Activated CD8-positive, alpha-beta memory T cell treated with anti-CD3 and anti-CD28 coated beads for 1 hour (primary cell): ENCODE measurements at places on chromosomes 12 and 14.

DNA sequence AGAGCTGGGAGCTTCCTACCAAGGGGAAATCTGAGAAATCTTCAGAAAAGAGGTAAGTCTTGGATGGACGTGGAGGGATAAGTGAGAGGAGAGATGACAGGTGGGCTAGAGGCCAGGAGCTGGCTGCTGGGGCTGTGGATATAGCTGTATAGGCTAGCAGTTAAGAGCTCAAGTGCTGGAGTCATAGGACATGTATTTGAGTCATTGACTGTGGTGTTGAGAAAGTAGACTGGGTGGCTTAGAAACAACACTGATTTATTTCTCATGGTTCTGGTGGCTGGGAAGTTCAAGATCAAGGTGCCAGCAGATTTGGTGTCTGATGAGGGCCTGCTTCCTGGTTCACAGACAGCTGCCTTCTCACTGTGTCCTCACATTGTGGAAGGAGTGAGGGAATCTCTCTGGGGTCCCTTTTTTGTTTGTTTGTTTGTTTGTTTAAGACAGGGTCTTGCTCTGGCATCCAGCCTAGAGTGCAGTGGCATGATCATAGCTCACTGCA is 151.1 kb upstream of the FUT8 start:
- no peak for DNase-seq

DNA sequence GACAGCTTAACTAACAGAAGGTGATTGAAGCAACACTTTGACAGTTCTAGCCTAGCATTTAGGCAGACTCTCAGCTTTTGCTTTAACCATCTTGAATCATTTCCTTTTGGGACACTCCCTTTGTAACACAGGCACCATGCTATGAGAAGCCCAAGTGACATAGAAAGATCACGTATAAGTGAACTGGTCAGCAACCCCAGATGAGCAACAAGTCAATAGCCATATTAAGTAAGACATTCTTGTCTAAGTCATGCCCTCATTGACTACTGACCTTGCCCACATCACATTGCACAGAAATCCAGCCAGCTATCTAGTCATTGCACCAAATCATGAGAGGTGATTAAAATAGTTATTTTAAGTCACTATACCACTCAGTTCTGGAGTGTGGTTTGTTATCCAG is 476.8 kb downstream of the TRHDE start:
- DNase-seq: no peak

GRCh38 chr14:50920482-50921230 is 23.6 kb downstream of the PYGL start:
- no peak for DNase-seq

GRCh38 chr14:52724360-52724644 is 5.7 kb upstream of the STYX start:
- DNase-seq: no peak

GRCh38 chr14:53896726-53897125 is 59.9 kb downstream of the BMP4 start:
- DNase-seq: no peak

DNA sequence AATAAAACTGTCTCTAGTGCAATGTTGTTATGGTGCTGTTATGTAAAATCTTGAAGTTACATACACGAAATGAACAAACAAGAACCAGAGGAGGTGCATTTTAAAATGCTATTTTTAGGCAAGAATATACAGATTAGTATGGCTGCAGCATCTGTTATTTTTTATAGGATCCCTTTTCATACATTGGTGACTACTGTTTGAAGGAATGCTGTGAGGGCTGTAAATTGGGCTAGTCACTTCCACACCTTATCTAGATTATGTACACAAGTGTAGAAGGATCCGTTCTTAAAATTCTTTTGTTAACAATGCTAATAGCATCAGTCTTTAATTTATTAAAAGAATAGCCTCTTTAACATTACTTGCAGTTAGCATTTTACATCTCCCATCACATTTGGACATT is 284.3 kb upstream of the MDGA2 start:
- DNase-seq: no peak

DNA sequence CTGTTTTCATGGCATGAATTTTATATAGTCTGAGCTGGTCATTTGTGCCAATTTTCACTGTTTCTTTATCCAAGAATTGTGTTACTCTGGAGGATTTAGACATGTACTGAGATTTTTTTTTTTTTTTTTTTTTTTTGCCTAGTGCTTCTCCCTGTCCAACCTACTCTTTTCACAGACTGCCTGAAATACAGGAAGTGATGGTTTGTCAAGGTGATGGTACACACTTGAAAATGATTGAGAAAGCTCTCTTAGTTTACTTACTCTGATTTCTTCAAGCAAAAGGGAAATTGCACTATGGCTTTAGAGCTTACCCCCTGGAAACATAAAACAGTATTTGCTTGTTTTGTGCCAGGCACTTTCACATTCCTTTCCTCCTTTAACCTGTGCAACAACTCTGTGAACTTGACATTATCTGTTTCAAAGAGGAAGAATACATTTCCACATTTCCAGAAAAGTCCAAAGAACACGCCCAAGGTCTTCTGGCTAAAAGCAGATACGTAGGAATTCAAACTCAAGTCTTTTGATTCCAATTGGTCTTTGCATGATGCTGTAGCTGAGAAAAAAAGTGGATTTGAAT is 181.1 kb downstream of the SLC15A5 start:
- no peak for DNase-seq

DNA sequence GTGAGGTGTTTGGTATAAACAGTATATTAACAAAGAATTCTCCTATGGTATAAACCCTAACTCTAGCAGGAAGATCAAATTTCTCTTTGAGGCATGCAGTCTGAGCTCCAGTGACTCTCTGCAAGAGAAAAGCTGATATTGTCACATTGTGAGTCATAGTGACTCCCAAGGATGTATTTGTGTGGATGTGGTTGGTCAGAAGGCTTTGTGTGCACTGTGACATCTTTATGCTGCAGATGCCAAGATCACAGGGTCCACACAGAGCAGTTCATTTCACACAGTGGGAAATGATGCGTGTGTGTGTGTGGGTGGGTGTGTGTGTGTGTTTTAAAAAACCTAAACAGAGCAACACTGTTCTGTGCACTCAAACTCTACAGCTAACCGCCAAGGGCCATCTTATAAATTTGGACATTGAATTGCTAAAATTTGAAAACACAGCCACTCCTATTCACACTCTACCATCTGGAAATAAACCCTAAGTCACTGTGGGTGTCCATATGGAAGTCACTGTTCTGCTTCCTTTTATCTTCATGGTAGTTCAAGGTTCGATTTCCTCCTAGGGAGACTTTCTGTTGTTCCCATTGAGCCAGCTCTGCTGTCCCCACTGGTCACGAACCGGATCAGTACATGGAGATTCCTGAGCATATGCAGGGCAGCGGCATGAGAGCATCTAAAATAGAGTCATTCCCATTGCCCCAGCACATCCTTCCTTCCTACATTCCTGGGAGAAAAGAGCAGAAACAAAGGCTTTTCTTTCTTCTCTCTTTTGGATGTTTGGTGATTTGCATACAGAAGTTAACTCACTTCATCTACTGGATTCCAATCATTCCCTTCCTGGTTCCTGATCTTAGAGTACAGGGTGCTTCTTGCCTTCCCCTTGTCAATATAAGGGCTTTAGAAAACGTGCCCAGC is 727.6 kb downstream of the DIO2 start:
- no peak for DNase-seq

DNA sequence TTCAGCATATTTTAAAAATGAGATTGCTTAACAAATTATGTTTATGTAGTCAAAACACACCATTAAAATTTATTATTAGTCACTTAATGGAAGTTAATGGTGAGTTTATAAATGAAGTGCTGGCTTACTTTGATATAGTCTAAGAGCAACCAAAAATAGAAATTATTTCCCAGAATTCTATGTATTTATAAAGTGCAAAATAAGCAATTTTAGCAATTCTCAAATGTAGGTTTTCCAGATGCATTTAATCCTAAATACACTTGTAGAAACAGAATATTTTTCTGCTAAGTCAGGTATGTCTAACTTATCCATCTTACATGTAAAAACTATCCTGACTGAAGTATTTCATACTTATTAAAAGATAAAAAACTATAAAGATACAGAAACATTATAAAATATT is 11.2 kb downstream of the LMO3 start:
- no peak for DNase-seq

DNA sequence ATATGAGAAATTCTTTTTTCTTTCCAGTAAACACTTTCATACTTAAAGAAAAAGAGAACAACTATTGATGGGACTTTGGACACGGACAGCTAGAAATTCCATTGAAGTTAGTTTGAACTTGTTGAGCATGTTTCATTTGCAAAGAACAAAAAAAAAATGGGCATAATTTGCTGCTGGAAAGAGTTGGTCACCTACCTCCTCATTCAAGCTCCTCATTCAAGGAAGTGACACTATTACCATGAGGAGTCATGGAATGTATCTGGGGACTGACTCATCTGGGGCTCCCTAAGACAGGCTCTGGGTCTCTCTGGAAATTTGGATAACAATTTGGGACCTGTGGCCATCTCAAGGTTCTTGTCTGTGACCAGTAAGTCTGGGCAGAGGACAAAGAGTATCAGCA is 50.4 kb downstream of the KICS2 start:
- DNase-seq: no peak

- DNase-seq: no peak
Observed at GRCh38 chr12:27552886-27553560, 29.0 kb downstream of the PPFIBP1 start.

DNA sequence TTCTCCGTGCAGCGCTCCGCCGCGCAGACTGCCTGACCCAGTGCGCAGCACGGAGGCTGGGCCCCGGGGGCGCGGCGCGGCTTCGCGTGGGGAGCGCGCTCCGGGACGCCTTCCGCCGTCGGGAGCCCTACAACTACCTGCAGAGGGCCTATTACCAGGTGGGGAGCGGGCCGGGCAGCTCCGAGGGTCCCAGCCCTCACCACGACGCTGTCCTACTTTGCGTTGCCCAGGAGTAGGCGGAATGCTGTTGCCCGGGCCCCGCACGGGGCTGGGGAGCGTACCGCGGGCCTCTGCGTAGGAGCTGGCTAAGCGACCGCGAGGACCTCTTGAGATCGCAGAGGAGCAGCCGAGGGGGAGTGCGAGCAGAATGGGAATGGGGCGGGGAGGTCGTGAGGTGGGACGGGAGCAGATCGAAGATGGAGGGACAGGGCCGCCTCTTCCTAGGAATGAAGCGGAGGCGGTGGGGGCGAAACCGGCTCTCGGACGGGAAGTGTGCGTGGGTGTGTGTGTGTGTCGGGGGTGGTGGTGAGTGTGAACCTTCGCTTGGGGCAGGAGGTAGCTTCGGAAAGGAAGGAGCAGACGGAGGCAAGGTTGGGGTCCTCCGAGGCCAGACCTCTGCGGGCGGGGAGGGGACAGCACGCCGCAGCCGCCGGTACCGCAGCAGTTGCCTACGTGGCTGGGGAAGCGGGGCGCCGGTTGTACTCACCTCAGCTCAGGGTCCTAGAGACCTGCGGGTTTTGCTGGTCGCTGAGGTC is 751 bp downstream of the P3H3 start:
- no peak for DNase-seq

DNA sequence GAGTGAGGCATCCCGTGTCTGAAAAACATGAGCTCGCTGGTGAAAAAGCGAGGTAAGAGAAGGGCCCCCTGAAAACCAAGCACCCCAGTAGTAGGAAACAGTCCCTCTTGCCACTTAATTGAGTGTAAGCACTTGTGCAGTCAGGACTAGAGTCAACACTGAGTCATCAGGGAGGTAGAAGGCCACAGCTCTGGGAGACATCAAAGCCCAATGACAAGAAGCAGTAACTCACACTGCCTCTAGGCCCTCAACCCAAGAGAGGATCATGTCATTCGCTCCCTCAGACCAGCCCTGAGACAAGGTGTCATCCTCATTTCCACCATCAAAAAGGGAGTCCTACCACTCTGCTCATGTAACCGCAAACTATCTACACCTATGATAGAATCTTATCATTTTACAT is 17.8 kb downstream of the POMT2 start:
- no peak for DNase-seq

DNA sequence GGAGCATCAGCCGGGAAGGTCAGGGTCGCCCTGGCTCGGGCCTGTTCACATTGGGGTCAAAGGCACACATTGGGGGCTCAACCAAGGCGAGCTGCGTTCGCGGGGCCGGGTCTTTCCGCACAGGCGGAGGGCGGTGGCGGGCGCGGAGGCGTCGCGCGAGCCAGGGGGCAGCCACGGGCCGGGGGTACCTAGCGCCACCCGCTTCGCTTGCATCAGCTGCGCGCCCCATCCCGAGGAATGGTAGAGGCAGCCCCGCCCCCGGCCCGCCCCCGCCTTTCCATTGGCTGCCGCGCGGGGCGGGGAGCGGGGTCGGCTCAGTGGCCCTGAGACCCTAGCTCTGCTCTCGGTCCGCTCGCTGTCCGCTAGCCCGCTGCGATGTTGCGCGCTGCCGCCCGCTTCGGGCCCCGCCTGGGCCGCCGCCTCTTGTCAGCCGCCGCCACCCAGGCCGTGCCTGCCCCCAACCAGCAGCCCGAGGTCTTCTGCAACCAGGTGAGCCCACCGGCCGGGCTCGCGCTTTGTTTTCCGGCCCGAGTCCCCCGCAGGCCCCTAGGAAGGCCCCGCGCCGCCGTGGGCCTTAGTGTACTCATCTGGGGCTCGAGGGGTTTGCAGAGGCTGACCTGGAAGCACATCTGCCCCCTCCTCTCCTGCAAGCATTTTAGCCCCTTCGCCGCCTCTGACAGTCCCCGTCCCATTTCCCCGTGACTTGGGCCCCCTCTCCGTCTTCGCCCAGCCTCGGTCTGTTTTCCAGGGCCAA is at the start of gene ALDH2:
Gene ALDH2 (plus strand): TSS at position 326 of the 754 bp plus-strand sequence. CDS start 50 bp downstream, at position 376.
- peak; percentile 15 for DNase-seq

DNA sequence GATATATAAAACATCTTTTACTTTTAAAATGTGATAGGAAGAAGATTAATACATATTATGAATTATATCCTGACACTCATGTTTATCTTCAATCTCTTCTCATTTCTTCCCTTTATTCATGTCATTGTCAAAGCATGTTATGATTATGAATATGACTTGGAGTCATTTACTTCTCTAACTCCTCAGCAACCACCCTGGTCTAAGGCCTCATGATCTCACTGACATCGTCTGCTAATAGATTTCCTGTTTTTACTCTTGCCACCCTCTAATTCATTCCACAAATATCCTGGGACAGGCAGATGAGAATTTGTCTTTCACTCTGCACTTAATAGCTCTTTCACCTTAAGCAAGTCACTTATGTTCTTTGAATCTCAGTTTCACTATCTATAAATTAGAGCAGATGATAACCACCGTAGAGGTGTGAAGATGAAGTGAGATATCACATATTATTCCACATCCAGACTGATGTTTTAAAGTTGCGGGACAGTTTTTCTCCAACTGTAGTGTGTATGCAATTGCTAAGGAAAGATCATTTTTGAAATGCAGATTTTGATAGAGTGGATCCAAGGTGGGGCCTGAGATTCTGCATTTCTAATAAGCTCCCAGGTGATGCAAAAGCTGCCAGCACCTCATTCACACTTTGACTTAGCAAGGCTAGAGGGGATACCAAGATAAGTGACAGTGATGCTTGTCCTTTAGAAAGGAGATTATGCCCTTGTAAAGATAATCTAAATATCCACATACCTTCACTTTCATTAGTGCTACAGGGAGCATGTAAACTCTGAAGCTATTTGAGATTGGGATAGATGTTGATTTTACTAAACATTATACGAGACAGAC is 3.3 kb upstream of the IAPP start:
- no peak for DNase-seq
